ENCODE measurements at places on chromosomes 3 and 15.

DNA sequence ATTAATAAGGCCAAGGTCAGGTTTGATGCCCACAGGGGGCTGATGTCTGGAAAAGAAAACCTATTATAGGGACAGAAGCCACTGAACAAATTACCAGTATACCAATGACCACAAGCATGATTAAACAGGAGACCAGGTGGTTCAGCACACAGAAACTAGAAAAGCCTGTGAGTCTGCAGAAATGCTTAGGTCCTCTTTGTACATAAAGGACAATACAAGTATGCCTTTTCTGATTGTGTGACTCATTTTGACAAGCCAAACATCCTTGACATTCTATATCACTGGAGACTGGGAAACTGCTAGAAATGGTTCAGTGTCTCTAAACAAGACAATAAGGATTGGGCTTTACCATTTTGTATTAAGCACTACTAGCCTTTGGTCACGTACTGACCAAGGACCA, 113.2 kb upstream of the MYO5C start:
- no peaks in the 10 kb centered on the region for H3K36me3 ChIP-seq
- no peak overlapping the region for H3K27ac ChIP-seq
- DNase-seq, result no peak
- no peaks in the 10 kb centered on the region for H3K4me1 ChIP-seq
- no peaks in the 10 kb centered on the region for H3K27me3 ChIP-seq

DNA sequence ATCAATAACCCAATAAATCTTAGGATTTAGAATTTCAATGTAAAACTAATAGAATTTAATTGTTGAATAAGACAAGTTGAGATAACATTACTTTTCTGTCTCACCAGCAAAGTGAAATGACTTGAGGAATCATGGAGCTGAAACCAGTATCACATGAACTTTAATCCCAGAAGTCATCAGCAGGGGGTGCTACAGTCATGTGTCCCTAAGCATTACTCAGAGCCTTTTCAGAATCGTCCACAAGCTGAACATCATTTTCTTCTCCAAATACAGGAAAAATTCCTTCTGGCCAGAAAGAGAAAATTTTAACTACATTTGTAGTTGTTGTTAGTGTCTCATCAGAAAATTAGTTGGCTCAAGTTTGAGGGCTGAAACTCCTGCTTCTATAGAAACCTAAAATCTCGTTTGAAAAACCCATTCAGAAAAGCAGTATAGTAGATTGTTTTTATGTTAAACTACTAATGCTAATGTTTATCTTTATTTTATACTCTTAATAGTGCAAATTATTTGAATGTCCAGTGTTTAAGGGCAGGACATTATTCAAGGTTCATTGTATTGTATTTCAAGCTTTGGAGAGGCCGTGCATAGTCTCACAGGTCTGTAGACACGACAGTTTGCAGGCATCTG, 384.1 kb downstream of the PLOD2 start:
- DNase-seq, result no peak
- no peak overlapping the region for H3K27ac ChIP-seq
- H3K36me3 ChIP-seq, result no peaks in the 10 kb centered on the region
- no peaks in the 10 kb centered on the region for H3K27me3 ChIP-seq
- no peaks in the 10 kb centered on the region for H3K4me1 ChIP-seq

DNA sequence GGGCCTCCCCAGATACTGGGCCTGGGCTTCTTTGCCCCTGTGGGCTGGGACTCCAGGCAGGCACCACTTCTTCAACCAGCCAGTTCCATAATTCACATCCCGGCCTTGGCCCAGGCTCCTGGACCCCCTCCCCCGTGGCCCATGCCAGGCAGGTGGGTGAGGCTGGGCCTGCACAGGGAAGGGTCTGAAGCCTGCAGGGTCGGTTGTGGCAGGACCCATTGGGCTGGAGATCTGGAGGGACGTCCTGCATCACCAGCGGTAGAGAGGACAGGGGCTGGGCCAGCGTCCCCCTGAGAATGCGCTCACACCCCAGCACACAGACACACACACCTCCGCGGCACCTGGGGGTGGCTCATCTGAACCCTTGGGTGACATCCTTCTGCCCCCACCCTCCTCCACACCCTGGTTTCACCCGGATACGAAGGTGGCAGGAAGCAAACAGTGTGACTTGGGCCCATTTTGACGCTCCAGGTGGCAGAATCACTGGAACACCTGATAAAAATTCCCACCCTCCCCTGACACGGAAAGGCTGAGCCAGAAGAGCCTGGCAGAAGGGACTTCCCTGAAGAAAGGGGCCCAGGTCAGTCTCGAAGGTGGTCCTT, 15.4 kb downstream of the ZDHHC19 start:
- H3K36me3 ChIP-seq, result no peaks in the 10 kb centered on the region
- no peak for DNase-seq
- H3K4me1 ChIP-seq, result peaks cover 7% of the 10 kb centered on the region
- no peak overlapping the region for H3K4me3 ChIP-seq
- no peaks in the 10 kb centered on the region for H3K27me3 ChIP-seq

DNA sequence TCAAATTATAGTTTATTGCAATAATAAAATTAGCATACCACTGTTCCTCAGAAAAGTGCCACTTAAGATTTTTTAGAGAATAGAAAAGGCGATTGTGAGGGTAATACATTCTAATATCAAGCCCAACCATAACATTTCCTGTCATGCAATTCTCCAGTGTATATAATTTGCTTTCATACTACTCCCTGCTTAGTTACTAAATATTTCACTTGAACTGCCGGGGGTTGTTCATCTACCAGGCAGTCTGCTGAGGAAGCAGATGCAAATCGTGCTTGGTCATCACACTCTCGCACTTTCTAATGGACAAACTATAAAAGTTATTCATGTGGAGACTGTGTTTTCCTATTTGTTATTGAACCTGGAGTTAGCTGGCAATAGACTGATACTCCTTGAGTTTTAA, 645.6 kb upstream of the CBLB start:
- DNase-seq, result no peak
- no peaks in the 10 kb centered on the region for H3K27me3 ChIP-seq
- no peaks in the 10 kb centered on the region for H3K36me3 ChIP-seq
- no peak overlapping the region for H3K4me3 ChIP-seq
- H3K4me1 ChIP-seq, result no peaks in the 10 kb centered on the region

DNA sequence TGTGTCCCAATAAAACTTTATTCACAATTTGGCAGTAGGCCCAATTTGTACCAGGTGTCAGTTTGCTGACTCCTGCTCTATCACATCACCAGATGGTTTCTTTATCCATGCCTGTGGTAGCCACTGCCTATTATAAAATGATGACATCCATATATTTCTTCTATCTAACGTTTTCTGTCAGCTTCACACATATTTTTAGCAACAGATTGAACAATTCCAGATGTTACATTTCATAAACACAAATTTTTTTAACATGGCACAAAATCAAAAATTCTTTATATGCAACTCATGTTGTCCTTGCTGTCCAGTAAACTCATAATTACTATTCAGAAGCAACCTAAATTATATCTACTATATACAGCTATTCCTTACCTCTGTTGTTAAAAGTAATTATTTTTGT, 1371.6 kb downstream of the NSUN3 start:
- H3K4me3 ChIP-seq, result no peak overlapping the region
- H3K4me1 ChIP-seq, result no peaks in the 10 kb centered on the region
- H3K27ac ChIP-seq, result no peak overlapping the region
- no peaks in the 10 kb centered on the region for H3K36me3 ChIP-seq
- no peaks in the 10 kb centered on the region for H3K27me3 ChIP-seq

DNA sequence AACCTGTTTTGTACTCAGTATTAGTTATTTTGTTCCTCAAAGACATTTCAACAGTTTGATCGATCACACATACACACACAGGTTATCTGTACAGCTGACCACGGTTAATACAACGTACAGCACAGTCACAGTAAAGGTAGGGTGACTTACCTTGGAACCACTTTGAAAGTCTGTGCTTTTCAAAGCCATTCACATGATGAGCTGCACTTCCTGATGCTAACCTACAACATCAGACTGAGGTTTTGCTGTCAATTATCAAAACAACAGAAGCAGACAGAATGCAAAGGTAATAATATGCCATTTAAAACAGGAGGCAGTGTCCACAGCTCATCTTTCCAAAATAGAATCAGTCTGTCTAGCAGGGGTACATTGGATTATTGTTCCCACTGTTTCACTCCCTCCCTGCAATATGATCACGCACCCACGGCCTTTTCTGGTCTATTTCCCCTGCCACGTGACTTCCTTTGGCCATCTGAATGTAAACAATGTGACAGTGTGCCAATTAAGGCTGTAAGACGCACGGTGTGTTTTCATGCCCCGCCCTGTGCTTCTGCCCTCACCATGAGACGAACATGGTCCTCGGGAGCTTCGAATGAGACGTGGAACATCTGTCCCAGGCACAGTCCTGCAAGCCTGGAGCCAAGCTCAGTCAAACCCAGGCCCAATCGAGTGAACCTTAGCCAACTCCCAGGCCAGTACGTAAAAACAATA, 102.4 kb downstream of the FMN1 start:
- H3K27me3 ChIP-seq, result no peaks in the 10 kb centered on the region
- no peak overlapping the region for H3K27ac ChIP-seq
- H3K36me3 ChIP-seq, result no peaks in the 10 kb centered on the region

DNA sequence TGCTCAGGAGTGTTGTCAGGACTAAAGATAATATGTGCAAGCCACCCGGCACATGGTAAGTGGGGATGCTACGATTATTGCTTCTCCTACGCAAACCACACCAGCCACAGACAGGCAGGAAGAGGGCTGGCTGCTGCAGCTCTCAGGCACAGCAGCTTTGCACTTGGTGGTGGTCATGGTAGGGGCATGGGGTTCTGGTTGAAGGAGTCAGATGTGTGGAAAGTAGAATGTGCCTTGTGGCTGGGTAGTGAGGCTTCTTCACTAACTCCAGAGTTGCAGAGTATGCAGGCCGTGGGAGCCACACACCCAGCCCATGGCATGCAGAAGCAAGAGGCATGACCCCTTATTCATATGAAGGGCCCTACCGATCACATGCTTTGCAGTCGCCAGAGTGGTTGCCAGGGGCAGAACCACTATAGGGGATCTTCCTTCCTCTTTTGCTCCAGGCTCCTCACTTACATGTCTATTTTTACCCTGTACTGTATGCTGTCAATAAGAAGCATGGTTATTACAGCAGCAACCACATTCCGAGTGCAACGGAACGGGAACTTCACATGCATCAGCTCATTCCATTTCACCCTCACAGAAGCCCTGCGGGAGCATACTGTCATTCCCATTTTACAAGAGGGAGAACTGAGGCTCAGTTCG, 59.2 kb upstream of the HERC1 start:
- H3K27ac ChIP-seq, result no peak overlapping the region
- H3K4me1 ChIP-seq, result peaks cover 7% of the 10 kb centered on the region
- no peaks in the 10 kb centered on the region for H3K36me3 ChIP-seq
- DNase-seq, result no peak

- no peaks in the 10 kb centered on the region for H3K36me3 ChIP-seq
- no peak overlapping the region for H3K27ac ChIP-seq
- H3K27me3 ChIP-seq, result no peaks in the 10 kb centered on the region
- no peaks in the 10 kb centered on the region for H3K4me1 ChIP-seq
- no peak overlapping the region for H3K4me3 ChIP-seq
Observed at GRCh38 chr15:24292837-24293236, 382.7 kb upstream of the NPAP1 start.

- no peaks in the 10 kb centered on the region for H3K27me3 ChIP-seq
- no peaks in the 10 kb centered on the region for H3K4me1 ChIP-seq
- DNase-seq, result no peak
- no peak overlapping the region for H3K4me3 ChIP-seq
- no peak overlapping the region for H3K27ac ChIP-seq
Observed at GRCh38 chr15:29636140-29636539, 186.1 kb downstream of the TJP1 start.

- DNase-seq, result no peak
- H3K36me3 ChIP-seq, result no peaks in the 10 kb centered on the region
- no peak overlapping the region for H3K27ac ChIP-seq
- H3K27me3 ChIP-seq, result no peaks in the 10 kb centered on the region
- no peaks in the 10 kb centered on the region for H3K4me1 ChIP-seq
Observed at GRCh38 chr3:100561459-100562158, 47.8 kb upstream of the ADGRG7 start.

DNA sequence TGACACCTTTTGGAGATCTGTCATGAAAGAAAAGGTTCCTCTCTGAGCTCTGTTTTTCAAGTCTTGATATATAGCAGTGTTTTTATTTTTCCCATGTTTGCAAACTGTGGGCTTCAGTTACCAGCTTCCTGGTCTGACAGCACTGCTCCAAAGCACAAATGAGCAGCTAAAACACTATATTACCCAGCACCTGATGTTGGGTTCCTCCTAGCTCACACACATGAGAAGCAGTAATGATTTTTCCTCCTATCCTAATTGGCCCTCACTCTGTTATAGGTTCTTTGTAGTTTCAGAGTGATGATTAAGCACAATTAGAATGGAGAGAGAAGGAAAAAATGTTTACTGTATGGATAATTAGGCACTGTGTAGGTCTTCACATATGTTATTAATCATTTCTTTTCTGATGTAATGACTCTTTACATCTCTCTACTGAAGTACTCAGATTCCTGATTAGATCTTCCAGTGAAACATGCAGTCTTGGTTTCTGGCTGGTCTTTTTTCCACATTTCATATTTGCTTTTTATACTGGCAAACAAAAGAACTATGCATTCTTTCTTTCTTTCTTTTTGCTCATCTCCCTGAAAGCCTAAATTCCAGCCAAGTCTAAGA, 939.7 kb downstream of the NSUN3 start:
- DNase-seq, result no peak
- H3K4me1 ChIP-seq, result no peaks in the 10 kb centered on the region
- H3K27me3 ChIP-seq, result no peaks in the 10 kb centered on the region
- no peak overlapping the region for H3K4me3 ChIP-seq
- no peaks in the 10 kb centered on the region for H3K36me3 ChIP-seq

DNA sequence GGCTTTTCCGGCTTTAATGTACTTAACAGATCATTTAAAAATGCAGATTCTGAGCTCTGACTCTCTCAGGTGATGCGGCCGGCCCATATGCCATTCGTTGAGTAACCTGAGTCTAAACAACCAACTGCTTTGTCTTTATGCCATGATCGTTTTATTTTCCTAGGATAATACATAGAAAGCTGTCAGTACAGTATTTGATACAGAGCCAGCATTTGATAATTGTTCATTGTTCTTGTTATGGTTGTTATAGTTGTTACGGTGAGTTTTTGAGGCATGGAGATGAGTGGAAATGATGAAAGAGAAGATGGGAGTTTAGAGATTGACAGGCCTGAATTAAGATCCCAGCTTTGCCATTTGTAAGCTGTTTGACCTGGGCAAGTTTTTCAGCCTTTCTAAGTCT, 40.0 kb downstream of the TMEM45A start:
- no peaks in the 10 kb centered on the region for H3K27me3 ChIP-seq
- no peaks in the 10 kb centered on the region for H3K4me1 ChIP-seq
- no peak for DNase-seq
- H3K36me3 ChIP-seq, result no peaks in the 10 kb centered on the region
- H3K4me3 ChIP-seq, result no peak overlapping the region
- H3K27ac ChIP-seq, result no peak overlapping the region

Data from heart left ventricle (tissue), 16 donors.